ENCODE measurements at places on chromosomes 6 and 20.

GRCh38 chr6:3260296-3260695 lies 1.5 kb downstream of the PSMG4 start:
- DNase-seq, result no peak

GRCh38 chr6:16758163-16758975 lies 2.9 kb downstream of the ATXN1 start:
- no peak for DNase-seq

- DNase-seq, result no peak
Observed at GRCh38 chr20:39524371-39524911, 562.3 kb downstream of the DHX35 start.

GRCh38 chr20:3203315-3204123 lies 963 bp downstream of the DDRGK1 start:
- no peak for DNase-seq

- DNase-seq, result no peak
Observed at GRCh38 chr20:7798176-7798575, 142.1 kb downstream of the HAO1 start.

GRCh38 chr20:49567421-49568277 lies at the start of gene PTGIS:
Gene PTGIS, minus strand, starts transcription at chr20:49568137. Its CDS starts 21 bp downstream, at chr20:49568116.
- no peak for DNase-seq

- DNase-seq, result no peak
Observed at GRCh38 chr6:6704103-6705060, 115.9 kb downstream of the LY86 start.

- DNase-seq, result no peak
Observed at GRCh38 chr6:22322103-22323030, 25.5 kb upstream of the PRL start.

DNA sequence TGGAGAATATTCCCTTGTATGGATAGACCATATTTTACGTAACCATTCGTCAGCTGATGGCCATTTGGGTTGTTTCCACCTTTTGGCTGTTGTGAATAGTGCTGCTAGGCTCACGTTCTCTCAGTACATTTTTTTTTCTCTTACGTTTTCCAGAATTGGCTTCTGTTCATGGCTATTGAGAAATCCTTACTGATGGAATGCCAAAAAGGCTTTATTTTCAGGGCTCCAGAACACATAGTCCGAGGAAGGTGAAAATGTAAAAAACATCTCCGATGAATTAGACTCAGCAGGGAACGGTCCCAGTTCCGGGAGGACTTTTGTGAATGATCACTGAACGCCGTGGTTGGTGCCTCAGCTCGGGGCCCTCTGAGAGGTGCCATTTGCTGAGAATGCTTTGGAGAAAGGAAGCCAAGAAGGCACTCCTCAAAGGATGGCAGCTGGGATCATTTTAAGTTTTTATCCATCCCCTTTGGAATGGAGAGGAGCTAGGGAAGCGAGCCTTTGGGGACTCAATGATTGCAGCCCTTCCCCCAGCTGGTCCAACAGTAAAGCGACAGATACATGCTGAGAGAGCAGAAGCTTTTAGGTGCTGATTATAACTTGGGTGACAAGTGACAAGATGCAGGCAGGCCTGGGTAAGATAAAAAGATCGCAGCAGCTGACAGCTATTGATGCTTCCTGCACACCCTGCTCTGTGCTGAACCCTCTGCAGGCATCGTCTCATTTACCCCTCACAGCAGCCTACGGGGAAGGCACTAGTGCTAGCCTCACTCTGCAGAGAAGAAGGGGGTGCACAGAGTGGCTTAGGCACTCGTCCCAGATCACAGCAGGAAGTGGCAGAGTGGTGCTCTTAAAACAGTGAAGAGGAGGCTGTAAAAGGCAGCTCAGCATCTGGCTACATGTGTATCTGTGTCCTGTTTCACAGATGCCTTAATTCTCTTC lies 133.4 kb upstream of the KCNG1 start:
- no peak for DNase-seq

- no peak for DNase-seq
Observed at GRCh38 chr6:36593569-36594028, 563 bp upstream of the SRSF3 start.

DNA sequence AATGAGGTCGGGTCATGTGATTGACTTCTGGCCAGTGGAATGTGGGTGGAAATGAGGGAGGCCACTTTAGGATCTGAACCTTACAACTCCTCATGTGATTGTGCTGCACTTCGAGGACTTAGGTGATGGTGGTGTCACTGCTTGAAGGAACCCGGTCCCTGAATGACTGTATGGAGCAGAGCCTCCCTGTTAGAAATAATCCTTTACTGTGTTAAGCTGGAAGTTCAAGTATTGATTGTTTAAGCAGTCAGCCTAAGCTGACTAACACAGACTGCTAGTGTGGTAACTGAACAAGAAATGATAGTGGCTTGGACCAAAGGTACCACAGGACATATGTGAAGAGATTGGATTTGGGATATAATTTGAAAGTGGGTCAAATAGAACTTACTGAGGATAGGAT lies 138.0 kb downstream of the OPN5 start:
- DNase-seq, result no peak

- DNase-seq, result no peak
Observed at GRCh38 chr6:35810971-35811698, 6.0 kb downstream of the LHFPL5 start.

DNA sequence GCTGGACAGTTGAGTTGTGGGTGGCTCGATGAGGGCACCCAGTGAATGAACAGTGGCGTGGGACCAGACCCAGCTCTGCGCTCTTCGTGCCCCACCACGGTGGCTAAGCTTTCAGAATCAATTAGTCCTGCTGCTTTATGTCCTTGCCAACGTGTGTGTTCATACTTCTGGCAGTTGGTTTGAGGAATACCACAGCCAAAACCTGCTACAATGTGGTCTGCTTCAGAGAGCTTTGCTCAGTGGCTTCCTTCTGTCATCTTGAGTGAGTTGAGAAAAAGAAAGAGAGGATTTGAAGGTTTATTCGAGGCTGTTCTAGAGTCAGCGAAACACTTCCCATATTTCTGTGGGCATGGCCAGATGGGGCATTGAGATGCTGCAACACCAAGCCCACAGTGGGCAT lies 39.5 kb upstream of the SLC22A2 start:
- no peak for DNase-seq

DNA sequence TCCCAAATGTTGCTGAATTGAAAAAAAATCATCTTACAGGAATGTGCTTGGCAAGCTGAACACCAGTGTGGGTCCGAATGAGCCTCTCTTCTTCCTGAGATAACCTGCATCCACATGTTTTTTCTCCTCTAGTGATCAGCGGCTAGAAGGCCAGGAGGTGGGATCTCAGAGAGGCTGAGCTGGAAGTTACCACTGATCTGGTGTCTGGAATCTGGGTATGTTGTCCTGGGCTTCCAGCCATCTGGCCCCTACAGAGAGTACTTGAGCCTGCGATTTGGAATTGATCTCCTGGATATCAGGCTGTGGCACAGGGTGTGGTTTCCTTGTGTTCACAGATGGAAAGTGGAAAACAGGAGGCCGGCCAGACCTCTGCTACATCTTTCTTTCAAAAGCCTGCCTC lies 35.9 kb downstream of the SULF2 start:
- no peak for DNase-seq
